ENCODE measurements at places on chromosomes 5 and 9.

GRCh38 chr5:56606192-56606591 lies 209.2 kb upstream of the MAP3K1 start:
- DNase-seq = no peak

GRCh38 chr5:93580927-93581445 lies at the start of gene NR2F1-AS1:
Gene NR2F1-AS1 (minus strand): TSS chr5:93581219.
- peak; percentile 81 for DNase-seq

DNA sequence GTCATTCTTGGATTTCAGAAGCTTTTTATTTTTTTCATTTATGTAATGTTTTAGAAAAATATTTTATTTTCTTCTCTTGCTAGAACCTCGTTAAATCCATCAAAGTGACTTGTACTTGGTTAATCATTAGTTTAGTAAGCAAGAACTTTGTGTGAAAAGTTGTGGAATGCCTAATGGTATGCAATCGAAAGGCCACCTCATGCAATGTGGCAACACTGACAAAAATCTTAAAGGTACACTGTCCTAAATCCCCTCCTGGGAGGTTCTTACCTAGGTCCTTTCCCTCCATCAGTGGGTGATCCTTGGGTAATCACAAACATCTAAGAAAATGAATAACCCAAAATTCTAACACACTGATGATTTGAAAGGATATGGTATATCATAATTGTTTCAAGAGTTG lies 304.2 kb downstream of the DNAH5 start:
- no peak for DNase-seq

GRCh38 chr9:79616971-79617370 lies 45.2 kb downstream of the TLE4 start:
- no peak for DNase-seq

- DNase-seq = peak; percentile 52
These were observed 226.9 kb downstream of the MSX2 start for GRCh38 chr5:174951151-174951780.

- DNase-seq = no peak
These were observed 1203.2 kb downstream of the CDH12 start for GRCh38 chr5:21649969-21650368.

- DNase-seq = no peak
These were observed 78.0 kb downstream of the F2RL2 start for GRCh38 chr5:76545184-76545583.

GRCh38 chr5:67976181-67976580 lies 239.4 kb upstream of the PIK3R1 start:
- no peak for DNase-seq

DNA sequence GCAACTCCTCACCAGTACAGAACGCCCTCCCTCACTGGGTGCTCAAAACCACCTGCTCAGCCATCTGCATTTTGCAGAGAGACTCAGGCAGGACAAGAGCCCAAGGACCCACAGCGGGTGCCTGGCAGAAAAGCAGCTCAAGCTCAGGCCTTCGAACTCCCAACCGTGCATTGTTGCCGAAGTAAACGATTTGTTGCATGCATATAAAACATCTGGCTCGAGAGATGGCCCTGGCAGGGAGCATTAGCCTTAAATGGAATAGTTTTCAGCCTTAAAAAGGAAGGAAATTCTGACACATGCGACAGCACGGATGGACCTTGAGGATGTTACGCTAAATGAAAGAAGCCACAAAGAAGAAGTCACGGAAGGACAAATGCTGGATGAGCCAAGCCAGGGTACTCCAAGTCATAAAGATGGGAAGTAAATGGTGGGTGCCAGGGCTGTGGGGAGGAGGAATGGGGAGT lies 160.4 kb upstream of the PHYKPL start:
- peak; percentile 32 for DNase-seq

GRCh38 chr5:179342577-179342976 lies 2.7 kb downstream of the ADAMTS2 start:
- no peak for DNase-seq

DNA sequence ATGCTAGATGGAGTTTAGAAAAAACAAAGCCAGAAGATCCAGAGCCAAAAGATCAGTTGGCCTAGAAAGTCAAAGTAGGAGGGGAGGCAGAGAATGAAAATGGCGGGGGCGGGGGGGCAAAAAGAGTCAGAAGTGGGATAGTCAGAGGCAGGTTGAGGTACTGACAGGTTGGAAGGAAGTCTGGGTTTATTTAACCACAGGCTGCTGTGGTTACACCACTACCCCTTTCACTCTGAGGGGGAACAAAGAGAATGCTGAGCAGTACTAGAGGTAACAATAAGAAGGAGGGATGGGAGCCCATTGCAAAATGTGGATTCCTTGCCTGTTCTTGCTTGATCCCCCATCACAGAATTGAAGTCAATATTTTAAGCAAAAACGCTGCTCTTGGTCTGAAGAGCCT lies 111.8 kb downstream of the CAVIN4 start:
- no peak for DNase-seq

- no peak for DNase-seq
These were observed 129.7 kb upstream of the MTAP start for GRCh38 chr9:21672761-21673160.
